ENCODE measurements at places on chromosomes 3 and 15. TPM values are rescaled to one million over a fixed set of nuclear protein-coding genes. Genes with fewer than 3 reads are reported as not detected.

- DNase-seq = no peak
Observed at GRCh38 chr3:152192936-152193672, 75.6 kb upstream of the MBNL1 start.

GRCh38 chr3:29468187-29468586, 187.3 kb downstream of the RBMS3 start:
- no peak for DNase-seq

- DNase-seq = no peak
Observed at GRCh38 chr3:71067977-71068654, 515.4 kb downstream of the FOXP1 start.

DNA sequence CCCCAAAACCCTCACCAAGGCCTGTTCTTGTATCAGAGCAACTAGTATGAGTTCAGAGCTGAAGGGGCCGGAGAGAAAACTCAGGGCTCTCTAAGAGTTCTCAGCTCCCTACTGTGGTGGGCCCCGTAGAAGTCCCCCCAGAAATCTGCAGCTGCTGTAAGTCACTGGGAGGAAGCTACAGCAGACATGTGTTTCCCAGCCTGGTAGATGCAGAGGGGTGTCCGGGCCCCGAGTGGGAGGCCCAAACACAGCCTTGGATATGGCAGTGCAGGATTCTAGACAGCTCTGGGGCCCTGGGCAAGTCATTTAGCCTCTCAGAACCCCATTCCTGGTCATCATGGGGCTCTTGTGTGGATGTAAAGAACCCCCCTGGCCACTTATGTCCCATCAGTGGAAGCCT, 39.2 kb upstream of the CSPG4 start:
- no peak for DNase-seq

Gene ISL2
- 2.9 TPM for total RNA-seq

DNA sequence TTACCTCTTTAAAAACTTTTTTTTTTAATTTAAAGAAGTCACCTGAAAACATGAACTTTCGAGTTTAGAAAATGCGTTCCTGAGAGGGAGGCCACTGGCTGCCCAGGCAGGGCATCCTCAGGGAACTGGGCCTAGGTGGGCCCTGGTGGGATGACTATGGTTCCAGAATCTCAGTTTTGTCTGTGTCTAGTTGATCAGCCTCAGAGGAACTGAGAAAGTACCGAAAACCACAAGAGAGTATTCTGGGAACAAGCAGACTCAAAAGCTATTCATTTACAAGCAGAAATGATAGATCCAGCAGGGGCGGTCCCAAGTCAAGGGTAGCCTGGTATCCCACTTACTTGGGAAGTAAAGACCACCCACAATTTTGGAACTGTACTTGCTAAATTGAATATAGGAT, 10.5 kb downstream of the WWTR1 start:
- no peak for DNase-seq

- DNase-seq = no peak
Observed at GRCh38 chr15:51909584-51909983, 62.0 kb downstream of the LEO1 start.

DNA sequence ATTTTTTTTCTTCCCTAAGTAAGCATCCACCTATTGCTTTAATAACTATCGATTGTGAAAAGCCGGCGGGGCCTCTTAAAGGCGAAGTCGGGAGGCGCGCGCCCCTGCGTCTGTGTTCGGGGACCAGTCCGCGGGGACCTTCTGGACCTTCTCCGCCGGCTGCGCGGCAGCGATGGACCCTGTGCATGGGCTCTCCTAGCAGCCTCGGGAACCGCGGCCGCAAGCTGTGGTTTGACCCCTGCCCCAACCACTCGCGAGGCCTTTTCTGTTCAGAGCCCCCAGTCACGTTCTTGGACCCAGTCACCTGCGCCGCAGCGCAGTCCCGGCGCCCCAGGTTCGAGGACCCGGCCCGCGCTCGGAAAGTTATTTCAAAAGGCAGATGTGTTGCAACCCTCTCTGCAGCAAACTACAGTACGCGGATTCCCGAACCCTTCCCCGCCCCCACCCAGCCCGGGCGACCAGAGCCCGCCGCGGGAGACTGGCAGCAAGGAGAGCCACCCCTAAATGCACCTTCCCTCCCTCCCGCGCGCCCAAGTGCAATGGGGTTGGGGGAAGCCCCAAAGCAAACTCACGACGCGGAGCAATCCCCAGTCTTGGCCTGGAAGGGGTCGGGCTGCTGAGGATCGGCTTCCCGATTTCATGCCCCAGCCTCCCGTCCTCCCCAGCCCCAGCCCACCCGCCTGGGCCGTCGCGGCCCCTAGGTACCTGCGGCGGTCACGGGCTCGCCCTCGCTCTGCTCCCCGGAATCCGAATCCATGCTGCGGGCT, 684 bp downstream of the TNFAIP8L3 start:
- DNase-seq = no peak

DNA sequence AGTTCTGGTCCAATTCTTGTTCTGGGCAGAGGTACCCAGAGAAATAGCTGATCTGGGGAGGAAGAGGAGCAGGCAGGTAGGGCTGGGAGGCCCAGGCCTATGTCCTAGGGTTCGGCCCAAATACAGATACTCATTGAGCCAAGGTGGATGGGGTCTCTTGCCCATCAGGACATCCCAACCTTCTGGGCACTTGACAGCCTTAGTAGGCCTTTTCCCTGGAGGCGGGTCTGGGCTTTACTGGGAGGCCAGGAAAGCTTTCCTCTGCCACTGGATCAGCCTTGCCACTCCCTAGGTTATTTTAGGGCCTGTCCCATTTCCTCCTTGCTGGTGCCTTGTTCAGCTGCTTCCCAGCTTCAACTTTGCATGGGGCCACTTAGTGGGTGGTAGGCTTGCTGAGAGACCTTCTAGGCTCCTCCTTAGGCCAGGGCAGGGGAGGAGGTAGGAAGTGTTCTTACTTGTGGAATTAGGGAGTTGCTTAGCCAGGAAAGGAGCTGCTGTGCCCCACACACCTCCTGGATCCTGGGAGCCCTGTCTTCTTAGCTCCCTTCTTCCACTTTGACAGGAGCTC, 9.7 kb downstream of the TEX264 start:
- DNase-seq = no peak

DNA sequence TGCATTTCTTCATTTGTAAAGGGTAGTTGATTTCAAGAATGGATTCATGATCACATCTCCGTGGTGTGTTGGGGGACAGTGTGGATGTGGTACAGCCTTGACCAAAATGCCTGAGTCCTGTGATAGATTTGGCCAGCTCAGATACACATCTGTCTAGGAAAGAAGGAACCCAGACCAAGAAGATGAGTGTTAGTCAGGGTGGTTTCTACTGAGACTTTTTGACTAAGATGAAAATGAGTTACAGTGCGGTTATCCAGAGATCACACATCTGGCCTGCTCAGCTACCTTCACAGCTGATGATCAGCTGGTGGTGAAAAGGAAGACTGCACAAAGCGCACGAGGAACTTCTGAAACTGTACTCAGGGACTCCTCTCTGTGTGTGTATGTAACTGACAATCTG, 68.0 kb downstream of the FNDC3B start:
- DNase-seq = no peak

DNA sequence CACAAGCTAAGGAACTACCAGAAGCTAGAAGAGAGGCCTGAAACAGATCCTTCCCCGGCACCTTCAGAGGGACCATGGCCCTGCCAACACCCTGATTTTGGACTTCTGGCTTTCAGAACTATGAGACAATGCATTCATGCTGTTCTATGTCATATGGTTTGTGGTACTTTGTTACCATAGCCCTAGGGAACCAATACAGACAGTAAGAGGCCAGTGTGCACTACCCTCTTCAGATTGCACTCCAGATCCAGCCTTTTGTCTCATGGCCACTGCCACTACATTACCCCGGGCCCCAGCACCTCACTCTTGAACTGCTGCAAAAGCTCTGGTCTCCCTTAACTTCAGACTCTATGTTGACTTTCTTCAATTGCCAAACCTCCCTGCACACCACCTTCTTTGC, 24.0 kb downstream of the AAGAB start:
- no peak for DNase-seq

- no peak for DNase-seq
Observed at GRCh38 chr3:149643963-149644362, 13.9 kb downstream of the WWTR1 start.

Gene CRELD1
- 16.1 TPM for total RNA-seq

Gene ZKSCAN7
- not detected for total RNA-seq

Gene LMAN1L
- total RNA-seq = not detected
